ENCODE measurements at places on chromosomes 7 and 10.

DNA sequence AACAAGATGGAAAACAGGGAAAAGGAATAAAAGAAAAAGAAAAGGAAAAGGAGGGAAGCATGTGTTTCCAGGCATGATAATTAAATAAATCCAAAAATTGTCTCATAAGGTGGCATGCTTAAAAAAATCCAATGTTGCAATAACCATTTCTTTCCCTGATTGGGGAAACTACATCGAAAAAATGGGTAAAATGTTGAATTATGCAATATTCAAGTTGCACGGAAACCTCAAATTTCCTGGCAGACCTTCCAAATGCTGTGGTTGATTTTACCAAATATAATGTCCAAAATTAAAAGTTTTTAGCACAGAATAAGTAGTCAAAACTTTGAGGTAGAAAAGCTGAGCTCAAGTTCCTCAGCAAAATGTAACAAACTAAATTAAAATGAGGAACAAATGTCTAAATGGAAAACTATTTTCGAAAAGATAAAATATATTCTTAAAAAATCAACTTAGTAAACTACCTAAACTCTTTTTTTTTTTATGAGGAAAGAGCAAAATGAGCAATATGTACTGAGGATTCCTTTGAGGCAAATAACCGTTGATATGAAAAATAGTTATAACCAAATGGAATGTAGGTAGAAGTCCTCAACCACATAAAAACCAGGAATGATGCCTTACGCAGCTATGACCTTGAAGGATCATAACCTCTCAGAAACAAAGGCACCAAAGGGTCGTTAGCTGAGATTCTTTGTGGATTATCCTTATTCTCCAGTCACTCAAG, 52.6 kb downstream of the MACC1 start:
- no peak for ATAC-seq

- no peak for ATAC-seq
Measured at GRCh38 chr7:108073305-108074070, 56.7 kb downstream of the LAMB4 start.

DNA sequence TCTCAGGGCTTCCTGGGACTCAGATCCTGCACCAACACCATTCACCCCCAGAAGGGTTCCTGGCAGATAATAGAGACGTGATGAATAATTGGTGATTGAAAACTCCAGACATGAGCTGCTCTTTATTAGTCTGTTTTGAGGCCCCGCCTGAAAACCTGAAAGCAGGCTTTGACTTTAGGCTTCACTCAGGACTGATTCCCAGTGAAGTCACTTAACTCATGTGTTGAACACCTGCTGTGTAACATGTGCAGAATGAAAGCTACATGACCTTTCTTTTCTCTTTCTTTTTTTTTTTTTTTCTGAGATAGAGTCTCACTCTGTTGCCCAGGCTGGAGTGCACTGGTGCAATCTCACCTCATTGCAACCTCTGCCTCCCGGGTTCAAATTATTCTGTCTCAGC, 8.9 kb downstream of the SPACDR start:
- ATAC-seq: no peak

DNA sequence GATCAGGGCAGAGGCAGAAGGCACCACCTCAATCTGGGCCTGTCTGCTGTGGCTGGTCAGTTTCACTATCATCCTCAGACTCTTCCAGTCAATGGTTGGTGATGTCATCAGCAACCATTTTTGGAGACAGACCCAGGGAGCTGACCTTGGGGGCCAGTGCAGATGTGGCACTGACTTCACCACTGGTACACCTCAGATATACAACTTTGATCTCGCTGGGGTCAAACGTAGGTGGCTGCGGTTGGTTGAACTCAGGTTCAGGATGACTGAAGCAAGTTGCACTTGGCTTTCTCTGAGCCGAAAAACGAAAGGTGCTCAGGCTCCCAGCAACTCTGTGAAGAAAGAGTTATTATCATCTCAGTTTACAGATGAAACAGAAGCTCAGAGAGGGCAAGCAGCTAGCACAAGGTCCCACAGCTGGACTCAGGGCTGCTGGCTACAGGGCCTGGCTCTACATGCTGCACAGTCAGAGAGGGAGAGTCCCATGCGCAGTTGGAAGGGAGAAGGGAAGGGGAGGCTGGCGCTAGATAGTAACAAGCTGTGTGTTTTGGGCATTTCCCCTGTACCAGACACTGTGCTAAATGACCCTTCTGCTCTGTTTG, 27.2 kb downstream of the ANKRD16 start:
- ATAC-seq: peak; percentile 89

DNA sequence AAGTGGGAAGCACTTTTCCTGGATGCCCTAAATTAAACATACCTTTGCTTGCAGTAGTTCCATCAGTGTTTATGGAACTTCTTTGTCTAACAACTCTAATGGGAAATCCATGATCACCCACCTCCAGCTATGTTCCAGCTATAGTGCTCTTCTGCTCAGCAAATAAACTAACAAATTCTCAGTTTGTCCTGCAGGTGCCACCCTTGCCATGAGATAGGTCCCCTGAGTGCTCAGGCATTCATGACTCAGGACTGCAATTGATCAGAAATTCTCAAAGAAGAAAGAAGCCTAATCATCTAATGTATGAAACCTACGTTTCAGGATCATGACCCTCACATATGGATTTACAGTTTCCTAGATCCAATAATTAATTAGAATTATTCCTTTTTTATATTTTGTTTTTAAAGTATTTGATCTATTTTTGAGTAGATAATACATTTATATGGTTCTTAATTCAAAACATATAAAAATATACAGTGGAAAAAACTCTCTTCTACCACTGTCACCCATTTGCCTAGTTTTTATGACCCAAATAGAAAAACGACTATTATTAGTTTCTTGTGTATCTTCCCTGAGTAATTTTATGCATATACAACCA, 48.7 kb upstream of the DYNC1I1 start:
- no peak for ATAC-seq

DNA sequence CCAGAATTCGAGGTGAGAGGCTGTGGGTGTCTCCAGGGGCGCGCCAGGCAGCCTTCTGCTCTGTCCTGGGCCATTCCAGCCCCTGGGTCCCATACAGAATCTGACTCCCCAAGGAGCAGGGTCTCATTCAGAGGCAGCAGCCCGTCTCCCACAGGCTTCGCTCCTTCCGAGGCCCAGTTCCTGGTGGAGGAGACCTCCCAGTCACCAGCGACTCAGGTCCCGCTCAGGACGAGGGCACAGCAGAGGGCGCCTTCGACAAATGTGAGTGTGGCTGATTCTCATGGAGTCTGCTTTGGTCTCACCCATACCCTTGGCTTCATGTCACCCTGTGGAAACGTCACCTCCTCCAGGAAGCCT, 81.8 kb upstream of the GPR26 start:
- ATAC-seq: no peak

- ATAC-seq: no peak
Measured at GRCh38 chr7:151616443-151617213, 96.9 kb upstream of the RHEB start.

DNA sequence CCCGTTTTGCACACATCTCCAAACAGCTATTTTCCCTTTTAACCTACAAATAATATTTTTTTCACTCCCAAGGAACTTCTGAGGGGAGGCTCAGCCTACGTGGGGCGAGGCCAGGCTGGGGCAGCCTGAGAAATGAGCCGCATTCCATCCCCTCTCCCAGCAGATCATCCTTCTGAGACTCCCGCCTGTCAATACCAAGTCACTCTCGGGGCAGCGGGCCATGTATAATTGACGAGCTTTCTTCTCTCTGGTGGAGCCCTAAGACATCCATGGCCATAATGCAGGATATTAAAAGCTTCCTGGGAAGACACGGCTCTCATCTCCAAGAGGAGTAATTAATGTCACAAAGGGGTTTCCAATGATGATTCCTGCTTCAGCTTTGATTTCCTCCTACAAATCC, 37.8 kb upstream of the CHST15 start:
- ATAC-seq: no peak

DNA sequence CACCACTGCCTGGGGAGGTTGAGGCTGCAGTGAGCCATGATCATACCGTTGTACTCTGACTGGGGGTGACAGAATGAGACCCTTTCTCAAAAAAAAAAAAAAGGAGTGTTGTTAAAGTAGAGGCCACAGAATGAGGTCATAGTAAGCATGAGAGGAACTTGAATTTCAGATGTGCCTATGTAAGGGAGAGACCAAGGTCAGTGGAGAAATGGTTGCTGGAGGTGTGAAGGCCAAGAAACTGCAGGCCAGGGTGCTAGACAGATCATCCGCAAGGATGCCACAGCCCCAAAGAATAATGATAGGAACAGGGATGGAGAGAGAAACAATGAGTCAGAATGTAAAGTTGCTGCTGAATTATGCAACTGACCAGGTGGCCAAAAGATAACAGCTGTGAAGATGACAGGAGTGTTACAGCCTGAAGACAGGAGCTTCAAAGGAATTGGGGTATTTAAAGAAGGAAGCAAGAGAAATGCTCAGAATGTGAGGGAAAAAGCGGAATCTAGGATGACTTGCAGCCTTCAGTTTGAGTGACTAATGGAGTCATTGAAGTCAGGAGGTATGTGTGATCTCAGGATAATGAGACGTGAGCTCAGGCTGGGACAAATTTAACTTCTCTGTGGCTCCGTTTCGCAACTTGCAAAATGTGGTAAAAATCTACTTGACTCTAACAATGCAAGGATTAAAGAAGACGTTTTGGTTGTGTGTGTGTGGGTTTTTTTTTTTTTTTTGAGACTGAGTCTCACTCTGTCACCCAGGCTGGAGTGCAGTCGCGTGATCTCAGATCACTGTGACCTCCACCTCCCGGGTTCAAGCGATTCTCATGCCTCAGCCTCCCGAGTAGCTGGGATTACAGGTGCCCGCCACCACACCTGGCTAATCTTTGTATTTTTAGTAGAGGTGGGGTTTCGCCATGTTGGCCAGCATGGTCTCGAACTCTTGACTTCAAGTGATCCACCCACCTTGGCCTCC, 22.2 kb downstream of the TYW1B start:
- ATAC-seq: no peak

DNA sequence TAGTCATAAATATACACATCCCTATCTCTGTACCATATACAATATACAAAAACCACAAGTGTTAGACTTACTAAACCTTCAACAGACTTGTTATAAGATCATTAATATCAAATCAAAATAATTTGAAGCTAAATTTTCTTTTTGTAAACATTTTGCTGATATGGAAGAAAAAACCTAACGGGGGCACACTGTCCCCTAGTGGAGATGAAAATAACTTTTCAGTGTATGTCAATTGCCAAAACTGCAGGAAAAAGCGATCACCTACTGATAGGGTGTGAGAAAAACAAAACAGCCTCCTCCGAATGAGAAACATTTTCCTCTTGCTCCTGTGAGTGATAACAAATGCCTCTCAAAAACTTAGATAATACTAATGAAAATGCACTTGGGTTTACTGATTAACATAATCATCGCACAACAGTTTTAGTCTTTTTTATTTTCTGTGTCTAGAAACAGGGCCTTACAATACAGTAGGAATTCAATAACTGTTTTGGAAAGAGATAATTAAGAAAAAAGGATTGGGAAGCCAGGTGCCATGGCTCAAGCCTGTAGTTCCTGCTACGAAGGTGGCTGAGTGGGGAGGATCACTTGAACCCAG, 322.7 kb downstream of the CRPPA start:
- ATAC-seq: no peak

DNA sequence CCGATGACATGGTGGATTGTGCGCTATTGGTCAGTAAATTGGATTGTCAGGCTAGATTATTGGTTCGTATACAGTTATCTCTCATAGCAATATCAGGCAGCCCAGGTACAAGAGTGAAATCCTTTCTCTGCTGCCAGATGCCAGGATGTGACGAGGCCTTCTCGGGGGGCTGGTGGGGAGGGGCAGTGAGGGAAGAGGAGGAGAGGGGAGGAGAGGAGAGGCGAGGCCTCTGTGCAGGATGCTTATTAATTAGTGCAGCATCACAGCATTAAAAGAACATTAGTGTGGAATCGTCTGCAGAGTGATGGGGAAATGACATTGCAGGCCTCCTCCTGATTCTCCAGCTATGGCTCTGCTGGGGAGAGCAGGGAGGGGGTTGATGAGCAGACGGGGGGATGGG, 30.5 kb upstream of the SLF2 start:
- no peak for ATAC-seq

DNA sequence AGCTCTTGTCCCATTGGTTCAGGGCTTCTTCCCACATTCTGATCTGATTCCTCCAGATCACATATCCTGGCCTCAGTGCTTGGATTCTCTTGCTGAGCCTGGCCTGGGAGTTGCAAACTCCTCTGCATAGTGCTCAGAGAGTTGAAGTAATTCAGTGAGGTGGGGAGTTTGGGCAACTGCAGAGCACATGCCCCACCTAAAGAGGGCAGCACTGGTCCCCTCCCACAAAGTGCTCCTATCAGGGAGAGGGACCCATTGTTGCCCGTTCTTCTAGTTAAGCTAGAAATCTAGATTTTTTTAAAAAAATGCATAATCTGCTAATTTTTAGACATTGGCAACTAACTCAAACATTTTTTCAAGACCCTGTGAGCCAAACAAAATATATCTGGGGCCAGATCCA, 45.1 kb downstream of the CHN2 start:
- no peak for ATAC-seq

- no peak for ATAC-seq
Measured at GRCh38 chr7:93551063-93551895, 23.2 kb downstream of the CALCR start.

GRCh38 chr10:9010093-9010492, 955.6 kb downstream of the GATA3 start:
- ATAC-seq: peak; percentile 81

- no peak for ATAC-seq
Measured at GRCh38 chr7:29527505-29528108, 36.0 kb upstream of the PRR15 start.

DNA sequence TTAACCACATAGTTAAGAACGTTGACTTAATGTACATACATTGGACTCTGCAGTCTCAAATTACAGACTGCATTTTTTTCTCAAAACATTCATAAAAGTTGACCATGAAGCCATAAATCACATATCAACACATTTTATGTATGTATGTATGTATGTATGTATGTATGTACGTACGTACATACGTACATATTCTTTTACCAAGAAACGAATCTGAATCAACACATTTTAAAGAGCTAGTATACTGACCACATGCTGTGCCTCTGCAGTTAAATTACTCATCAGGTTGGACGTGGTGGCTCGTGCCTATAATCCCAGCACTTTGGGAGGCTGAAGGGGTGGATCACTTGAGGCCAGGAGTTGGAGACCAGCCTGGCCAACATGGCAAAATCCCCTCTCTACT, 105.8 kb downstream of the GPR158 start:
- ATAC-seq: no peak

GRCh38 chr10:78894089-78894840, 174.5 kb upstream of the ZMIZ1 start:
- no peak for ATAC-seq

- no peak for ATAC-seq
Measured at GRCh38 chr10:57049096-57049495, 688.0 kb upstream of the ZWINT start.

GRCh38 chr10:7458556-7458955, 47.7 kb upstream of the SFMBT2 start:
- no peak for ATAC-seq
